ENCODE measurements at places on chromosomes 5 and 9.

DNA sequence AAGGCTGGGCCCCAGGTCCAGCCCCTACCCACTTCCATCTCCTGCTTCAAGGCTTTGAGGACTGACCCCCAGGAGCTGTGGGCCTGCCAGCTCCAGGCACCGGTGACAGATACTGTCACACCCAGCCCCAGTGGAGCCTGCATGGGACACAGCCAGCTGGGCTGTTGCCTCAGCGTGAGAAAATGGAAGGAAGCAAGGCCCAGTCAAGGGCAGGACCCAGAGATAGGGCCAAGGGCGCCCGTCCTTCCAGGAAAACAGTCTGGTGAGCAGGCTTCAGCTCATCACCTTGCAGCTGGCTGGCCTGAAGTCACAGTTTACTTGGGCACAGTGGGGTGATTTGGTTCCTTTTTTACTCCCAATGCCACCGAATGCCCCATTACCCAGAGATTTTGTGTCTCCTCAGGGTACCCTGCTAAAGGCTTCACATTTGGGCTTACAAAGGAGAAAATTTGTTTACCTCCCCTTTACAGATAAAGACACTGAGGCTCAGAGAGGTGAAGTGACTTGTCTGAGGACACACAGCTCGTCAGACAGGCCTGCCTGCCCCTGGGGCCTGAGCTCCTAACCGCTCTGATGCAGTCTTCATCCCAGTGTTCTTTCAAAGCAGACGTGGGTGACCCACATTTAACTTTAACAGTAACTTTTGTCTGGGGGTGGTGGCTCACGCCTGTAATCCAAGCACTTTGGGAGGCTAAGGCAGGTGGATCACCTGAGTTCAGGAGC is 21.5 kb upstream of the WDR38 start:
- DNase-seq = no peak

DNA sequence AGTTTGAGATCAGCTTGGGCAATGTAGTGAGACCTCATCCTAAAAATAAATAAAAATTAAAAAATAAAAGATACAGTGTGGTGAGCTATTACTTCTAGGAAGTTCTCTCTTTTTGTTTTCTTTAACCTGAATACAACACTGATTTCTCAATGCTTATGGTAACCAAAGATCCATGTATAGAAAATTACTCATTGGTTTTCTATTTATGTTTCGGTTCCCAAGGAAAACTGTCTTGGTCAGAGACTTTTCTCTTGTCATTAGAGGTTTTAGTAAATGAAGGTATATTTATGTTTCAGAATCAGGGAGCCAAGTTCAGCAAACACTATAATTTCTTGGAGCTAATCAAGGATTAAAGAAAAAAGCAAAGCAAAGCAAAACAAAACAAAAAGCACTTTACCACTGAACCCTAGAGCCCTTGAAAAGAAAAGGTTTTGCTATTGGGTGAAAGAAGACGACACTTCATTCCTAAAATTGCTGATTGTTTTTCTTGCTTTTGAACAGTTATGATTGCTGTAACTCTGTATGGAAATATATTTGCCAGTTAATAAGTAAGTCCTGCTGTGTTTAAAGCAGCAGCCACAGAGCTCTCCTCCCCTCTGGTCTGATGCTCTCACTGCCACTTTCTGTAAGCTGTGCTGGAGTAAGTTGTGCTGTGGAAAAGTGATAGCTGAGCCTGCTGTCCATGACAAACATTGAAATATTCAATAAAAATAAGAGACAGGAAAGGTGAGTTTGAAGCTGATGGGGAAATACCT is 298.2 kb downstream of the CD180 start:
- no peak for DNase-seq

- DNase-seq = no peak
Observed at GRCh38 chr5:155408465-155408864, 394.9 kb downstream of the KIF4B start.

GRCh38 chr5:175846332-175846731 is 25.0 kb upstream of the CPLX2 start:
- no peak for DNase-seq

DNA sequence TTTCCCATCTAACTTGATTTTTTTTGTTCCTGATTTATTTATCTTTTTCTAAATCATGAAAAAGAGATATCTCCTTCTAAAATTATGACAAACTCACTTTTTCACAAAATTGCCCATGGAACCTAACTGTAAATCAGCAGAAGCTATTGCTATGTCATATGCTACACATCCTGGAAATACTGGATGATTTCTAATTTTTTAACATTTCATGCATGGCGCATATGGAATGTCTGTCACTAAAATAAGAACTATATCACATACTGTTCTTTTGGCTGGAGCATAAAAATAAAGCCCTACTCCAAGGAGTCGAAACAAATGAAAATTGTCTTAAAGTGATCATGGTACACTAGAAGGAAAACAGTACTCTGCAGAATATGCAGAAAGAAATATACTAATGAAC is 60.6 kb downstream of the CAMK4 start:
- no peak for DNase-seq

GRCh38 chr5:107306594-107306993 is 364.1 kb downstream of the EFNA5 start:
- DNase-seq = no peak

DNA sequence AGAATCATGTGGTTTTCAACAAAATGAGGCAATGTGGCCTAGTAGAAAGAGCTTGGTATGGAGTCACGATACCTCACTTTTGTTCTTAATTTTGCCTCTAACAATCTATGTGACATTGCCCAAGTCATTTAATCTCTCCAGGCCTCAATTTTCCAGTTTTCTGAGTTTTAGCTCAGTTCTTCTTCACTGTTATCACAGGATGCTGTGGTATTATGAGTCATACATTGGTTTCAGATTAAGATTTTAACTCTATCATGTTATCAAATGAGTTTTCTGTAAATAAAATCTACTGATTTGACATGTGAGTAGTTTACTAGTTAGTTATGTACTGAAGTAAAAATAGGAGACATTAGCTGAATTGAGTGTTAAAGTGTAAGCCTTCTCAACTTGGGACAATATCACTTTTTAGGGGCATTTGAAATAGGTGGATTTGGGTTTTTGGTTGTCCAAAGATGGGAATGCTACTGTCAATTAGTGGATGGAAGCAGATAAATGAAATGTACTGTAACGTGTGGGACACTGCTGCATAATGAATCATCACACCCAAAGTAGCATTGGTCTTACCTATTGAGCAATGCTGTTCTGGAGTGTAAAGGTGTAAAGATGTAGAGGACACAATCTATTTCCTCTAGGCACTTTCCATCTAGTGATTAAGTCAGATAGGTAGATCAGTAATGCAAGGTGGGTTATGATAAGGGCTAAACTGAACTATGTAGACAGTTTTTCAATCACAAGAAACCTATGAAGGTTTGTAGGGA is 73.3 kb downstream of the NNT start:
- DNase-seq = no peak

GRCh38 chr5:15285901-15286583 is 213.9 kb upstream of the FBXL7 start:
- DNase-seq = peak; percentile 44

GRCh38 chr9:135663857-135664256 is 748 bp downstream of the LCN9 start:
- DNase-seq = no peak

- DNase-seq = no peak
Observed at GRCh38 chr9:126515001-126515872, 98.5 kb upstream of the LMX1B start.

- no peak for DNase-seq
Observed at GRCh38 chr9:126842977-126843799, 17.3 kb upstream of the ZBTB34 start.

GRCh38 chr5:177610131-177610769 is 10.3 kb downstream of the B4GALT7 start:
- no peak for DNase-seq

- DNase-seq = no peak
Observed at GRCh38 chr9:89436963-89437625, 60.8 kb downstream of the SEMA4D start.

GRCh38 chr5:74507370-74508005 is 133.0 kb downstream of the ENC1 start:
- DNase-seq = no peak

- DNase-seq = peak; percentile 62
Observed at GRCh38 chr5:156201788-156202403, 125.1 kb upstream of the SGCD start.

DNA sequence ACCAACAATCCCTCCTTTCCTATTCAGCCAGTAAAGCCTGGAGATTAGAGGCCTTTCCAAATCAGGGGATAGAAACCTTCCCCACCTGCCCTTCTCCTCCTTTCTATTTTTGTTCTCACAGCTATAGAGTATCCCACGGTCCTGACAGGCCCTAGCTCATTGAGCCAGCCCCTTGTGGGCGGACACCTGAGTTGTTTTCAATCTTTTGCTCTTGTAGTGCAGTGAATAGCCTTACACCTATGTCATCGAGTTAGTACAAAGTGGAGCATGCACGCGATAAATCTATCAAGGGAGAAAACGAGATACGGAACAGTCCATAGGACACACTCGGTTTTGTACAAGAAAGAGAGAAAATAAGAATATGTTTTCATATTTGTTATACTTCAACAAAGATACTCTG is 77.2 kb downstream of the TSPAN17 start:
- DNase-seq = no peak

- peak; percentile 65 for DNase-seq
Observed at GRCh38 chr9:113343732-113344231, 3.7 kb upstream of the WDR31 start.

GRCh38 chr5:61401726-61402125 is 69.7 kb downstream of the ZSWIM6 start:
- DNase-seq = peak; percentile 67

DNA sequence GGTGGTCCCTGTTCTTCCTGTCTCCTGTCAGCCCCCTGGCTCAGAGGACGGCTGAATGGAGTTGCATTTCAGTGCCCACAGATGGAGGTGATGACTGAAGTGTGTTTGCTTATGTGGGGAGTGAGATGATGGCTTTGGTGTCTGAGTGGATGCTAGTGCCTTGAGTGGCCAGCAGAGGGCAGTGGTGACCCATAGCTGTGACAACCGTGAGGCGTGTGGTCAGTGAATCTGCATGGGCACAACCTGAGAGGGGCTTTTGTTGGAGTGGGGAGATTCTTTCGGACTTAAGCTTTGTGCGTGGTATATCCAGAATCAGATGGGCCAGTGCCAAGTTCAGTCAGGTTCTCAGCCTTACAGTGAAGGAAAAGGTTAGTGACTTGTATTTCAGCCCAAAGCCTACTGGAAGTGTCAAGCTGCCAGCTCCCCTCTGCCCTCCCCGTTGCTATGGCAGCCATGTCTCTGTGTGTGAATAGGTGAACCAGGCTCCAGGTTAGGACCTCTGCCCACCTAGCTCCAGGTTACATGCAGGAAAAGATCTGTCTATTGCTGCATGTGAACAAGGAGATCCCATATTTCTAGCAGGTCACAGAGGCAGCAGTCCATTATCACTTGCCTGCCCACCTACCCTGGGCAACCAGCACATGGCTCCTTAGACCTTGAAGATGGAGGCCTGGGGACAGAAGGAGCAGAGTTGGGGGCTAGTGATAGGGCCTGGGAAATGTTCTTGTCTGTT is 14.7 kb upstream of the CXXC5 start:
- DNase-seq = peak; percentile 83

GRCh38 chr5:157570531-157571200 is 4.9 kb downstream of the ADAM19 start:
- no peak for DNase-seq

DNA sequence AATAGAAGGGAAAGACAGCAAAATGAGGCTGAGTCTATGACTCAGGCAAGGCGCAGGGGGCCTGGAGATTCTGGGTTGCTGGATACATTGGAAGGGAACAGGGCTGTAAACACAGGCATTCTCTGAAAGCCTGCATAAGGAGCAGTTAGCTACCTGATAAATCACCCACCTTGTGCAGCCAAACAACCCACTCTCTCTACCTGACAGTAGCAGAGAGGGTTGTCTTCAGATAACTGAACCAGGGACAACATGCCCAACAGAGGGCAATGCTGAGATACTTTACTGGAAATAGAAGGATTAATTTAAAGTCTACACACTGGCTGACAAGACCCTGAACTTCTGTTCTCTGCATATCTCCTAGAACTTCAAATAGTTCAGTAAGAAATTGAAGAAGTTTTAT is 161.6 kb downstream of the KCTD16 start:
- DNase-seq = no peak

DNA sequence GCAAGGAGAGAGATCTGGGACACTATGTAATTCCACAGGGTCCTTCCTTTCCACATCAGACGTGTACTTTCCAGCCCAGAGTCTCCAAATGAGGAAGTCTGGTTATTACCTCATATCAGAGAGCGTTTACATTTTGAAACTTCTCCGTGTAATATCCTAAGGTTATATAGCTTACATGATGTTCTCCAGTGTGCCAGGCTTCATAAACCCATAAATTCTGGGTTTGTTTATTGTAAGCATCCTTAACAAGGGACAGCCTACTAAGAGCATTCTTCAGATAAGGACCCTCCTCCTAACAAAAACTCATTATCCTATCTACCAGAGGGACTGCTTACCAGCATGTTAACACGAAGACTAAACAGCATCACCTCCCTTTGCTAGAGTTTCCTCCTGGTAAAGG is 17.9 kb downstream of the SRFBP1 start:
- DNase-seq = no peak

GRCh38 chr5:154058055-154059038 is 19.6 kb downstream of the MFAP3 start:
- DNase-seq = no peak

DNA sequence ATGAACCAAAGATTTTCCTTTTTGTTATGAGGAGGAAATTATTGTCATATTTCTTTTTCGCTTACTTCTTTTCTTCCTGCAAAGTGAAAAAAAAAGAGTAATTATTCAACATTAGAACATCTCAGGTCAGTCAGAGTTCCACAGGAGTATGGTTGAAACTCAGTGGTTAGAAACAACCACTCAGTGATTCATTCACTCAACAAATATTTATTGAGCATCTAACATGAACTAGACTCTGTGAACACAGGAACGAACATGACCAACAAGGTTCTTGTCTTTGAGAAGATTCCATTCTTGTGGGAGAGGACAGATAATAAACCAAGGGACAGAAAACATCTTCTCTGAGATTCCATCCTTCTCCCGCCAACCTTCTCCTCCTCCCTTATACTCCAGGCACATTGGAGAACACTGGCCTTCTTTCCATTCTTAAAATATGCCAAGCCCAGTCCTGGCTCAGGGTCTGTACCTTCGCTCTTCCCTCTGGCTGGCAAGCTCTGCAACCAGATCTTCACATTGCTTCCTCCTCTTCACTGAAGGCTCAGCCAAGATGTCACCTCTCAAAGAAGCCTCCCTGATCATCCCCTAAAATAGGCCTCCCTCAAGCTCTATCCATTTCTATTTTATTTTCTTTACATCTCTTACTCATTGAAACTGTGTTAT is 6.8 kb upstream of the GRAMD2B start:
- no peak for DNase-seq

DNA sequence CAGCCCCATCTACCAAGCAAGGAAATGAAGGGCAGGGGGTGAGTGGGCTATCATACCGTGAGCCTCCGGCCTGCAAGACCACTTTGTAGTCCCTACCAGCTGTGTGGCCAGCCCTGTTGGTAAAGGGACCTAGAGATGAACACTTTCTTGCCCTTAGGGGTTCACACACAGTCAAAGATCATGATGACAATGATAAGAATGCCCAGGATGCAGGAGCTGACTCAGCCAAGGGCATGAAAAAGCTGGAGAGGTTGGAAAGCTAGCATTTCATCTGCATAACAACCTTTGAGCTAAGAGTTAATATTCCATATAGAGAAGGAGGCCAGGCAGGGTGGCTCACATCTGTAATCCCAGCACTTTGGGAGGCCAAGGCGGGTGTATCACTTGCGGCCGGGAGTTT is 19.2 kb upstream of the FGFR4 start:
- DNase-seq = no peak

- peak; percentile 36 for DNase-seq
Observed at GRCh38 chr5:98468188-98468869, 305.1 kb upstream of the RGMB start.

- no peak for DNase-seq
Observed at GRCh38 chr5:73801686-73802085, 175.7 kb downstream of the ARHGEF28 start.

Data from AG20443 (cell line).